ENCODE measurements at places on chromosomes 16 and 17.
A peak's percentile ranks its signal among the peaks of the same experiment; 100 is the strongest.

DNA sequence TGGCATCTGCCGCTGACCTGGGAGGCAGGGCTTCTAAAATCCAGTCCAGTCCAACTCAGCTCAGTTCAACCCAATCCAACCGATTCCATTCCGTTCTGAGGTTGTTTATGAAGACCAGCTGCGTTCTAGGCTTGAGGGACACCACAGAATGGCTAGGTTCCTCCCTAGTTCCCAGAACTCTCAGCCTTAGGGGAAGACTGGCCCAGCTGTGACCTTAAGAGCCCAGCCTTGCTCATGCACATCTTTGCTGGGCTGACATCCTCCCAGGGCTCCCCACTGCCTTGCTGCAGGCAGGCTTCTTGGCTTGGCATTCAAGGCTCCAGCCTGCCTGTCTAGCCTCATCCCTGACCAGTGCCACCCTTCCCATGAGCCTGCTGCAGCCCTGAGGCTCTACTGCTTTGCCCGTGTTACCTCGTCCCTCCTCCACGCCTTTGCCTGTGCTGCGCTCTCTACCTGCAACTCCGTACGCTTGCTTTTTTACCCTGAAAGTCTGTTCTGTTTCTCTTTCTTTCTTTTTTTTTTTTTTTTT, 7.9 kb downstream of the SLC12A3 start:
- no peak for DNase-seq
- H3K27ac ChIP-seq, result no peak overlapping the region
- H3K36me3 ChIP-seq, result no peaks in the 10 kb centered on the region
- H3K4me3 ChIP-seq, result no peak overlapping the region

DNA sequence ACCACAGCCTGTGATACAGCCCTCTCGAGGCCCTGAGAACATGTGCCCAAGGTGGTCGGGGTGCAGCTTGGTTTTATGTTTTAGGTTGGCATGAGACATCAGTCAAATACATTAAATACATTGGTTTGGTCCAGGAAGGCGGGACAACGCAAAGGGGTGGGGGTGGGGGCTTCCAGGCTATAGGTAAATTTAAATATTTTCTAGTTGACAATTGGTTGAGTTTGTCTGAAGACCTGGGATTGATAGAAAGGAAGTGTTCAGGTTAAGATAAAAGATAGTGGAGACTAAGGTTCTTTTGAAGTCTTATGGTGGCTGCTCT, 1.2 kb upstream of the ZKSCAN2 start:
- H3K36me3 ChIP-seq, result peaks cover 54% of the 10 kb centered on the region
- H3K4me1 ChIP-seq, result peaks cover 61% of the 10 kb centered on the region
- H3K27me3 ChIP-seq, result no peaks in the 10 kb centered on the region
- peak; percentile 43 for DNase-seq
- peak overlapping the region; percentile 98 for H3K27ac ChIP-seq
- peak overlapping the region; percentile 97 for H3K4me3 ChIP-seq

DNA sequence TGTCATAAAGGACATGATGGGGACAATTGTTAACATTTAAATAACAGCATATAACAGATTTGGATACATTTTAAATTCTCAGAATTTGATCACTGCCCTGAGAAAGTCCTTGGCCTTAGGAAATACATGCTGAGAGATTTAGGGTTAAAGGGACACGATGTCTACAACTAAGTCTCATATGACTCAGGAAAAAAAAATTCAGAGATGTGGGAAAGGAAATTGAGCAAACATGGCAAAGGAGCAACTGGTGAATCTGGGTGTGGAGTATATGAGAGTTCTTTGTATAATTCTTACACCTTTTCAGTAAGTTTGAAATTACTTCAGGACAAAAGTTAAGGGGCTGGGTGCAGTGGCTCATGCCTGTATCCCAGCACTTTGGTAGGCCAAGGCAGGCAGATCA, 18.2 kb downstream of the MPP3 start:
- no peak for DNase-seq
- no peak overlapping the region for H3K4me3 ChIP-seq
- H3K36me3 ChIP-seq, result no peaks in the 10 kb centered on the region
- H3K27me3 ChIP-seq, result no peaks in the 10 kb centered on the region
- no peak overlapping the region for H3K27ac ChIP-seq
- H3K4me1 ChIP-seq, result no peaks in the 10 kb centered on the region

GRCh38 chr16:22336581-22336980, 37.8 kb downstream of the CDR2 start:
- no peak for DNase-seq
- H3K27me3 ChIP-seq, result no peaks in the 10 kb centered on the region
- H3K27ac ChIP-seq, result no peak overlapping the region
- H3K4me1 ChIP-seq, result peaks cover 5% of the 10 kb centered on the region
- peaks cover 86% of the 10 kb centered on the region for H3K36me3 ChIP-seq
- no peak overlapping the region for H3K4me3 ChIP-seq

DNA sequence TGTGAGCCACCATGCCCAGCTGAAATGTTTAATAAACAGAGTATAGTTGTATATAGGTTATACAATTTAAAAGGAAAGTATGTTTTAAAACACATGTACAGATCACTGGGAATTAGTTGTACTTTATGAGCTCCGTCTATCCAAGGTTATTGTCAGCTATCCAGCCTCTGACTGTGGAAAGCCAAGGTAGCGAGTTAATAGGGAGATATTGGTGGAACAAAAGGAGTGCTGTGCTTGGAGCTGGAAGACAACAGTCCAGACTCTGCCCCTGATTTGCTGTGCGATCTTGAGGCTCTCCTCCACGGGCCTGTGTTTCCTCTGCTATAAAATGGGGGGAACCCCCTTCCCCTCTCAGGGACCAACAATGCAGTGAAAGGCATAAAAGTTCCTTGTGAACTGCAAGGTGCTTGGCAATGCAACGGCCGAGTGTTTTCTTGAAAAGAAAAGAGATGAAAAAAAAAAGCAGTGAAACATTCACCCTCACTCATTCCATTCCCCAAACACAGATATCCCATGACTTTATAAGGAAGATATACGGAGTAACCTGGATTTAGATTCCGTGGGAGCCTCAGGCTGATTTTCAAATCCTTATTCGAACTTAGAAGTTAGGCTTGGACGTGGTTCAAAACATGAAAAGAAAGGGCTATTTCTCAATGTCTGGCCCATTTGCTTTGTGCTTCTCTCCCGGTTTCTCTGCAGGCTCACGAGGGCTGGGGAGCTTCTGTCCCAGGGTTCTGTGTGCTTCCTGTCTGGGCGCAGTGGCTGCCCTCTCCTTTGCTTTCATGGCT, 34.1 kb downstream of the CUEDC1 start:
- DNase-seq, result no peak
- peaks cover 12% of the 10 kb centered on the region for H3K4me1 ChIP-seq
- H3K36me3 ChIP-seq, result no peaks in the 10 kb centered on the region
- no peak overlapping the region for H3K27ac ChIP-seq
- no peak overlapping the region for H3K4me3 ChIP-seq

GRCh38 chr16:55291847-55292246, 32.2 kb upstream of the IRX6 start:
- H3K4me3 ChIP-seq, result no peak overlapping the region
- no peaks in the 10 kb centered on the region for H3K36me3 ChIP-seq
- H3K27ac ChIP-seq, result no peak overlapping the region

DNA sequence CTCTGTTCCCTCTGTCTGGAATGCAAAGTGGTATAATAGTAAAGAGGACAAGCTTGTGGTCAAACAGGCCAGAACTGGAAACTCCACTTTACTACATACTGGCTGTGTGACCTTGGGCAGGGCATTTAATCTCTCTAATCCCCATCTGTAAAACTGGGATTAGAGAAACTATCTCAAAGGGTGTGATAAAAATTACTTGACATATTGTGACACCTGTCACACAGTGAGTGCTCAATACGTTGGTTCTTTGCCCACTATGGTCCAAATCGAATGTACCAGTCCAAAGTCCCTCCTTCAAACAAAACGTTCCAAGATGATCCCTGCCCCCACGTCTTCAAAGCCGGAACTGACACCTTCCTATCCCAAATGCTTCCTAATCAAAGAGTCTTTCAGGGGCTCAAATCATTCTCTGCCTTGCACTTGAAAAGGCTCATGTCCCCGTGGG, 734 bp downstream of the PGAP3 start:
- no peak for DNase-seq
- peak overlapping the region; percentile 98 for H3K4me3 ChIP-seq
- H3K27ac ChIP-seq, result peak overlapping the region; percentile 95
- H3K36me3 ChIP-seq, result peaks cover 16% of the 10 kb centered on the region

GRCh38 chr17:2485543-2485942, 26.1 kb downstream of the METTL16 start:
- H3K4me3 ChIP-seq, result no peak overlapping the region
- H3K4me1 ChIP-seq, result peaks cover 13% of the 10 kb centered on the region
- no peak for DNase-seq
